Mucosa of descending colon (tissue), 3 donors: ENCODE measurements at places on chromosomes 4 and X. TPM values are rescaled to one million over a fixed set of nuclear protein-coding genes. Genes with fewer than 3 reads are reported as not detected.

DNA sequence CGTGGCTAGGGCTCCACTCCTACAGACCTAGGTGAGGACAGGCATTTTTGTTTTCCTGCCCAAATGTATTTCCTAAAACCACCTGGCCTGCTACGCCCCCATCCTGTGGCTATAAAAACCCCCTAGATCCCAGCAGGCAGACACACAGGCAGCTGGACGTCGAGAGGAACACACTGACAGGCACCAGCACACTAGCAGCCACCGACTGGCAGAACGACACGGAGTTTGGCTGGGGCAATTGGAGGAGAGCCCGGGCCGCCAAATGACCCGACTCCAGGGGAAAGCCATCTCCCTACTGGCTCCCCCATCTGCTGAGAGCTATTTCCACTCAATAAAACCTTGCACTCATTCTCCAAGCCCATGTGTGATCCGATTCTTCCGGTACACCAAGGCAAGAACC lies 516.0 kb downstream of the FSTL5 start:
- DNase-seq: no peak

CLOCK gene
- total RNA-seq: 17.4 TPM

ZNF630 gene
- 6.4 TPM for total RNA-seq

- no peak for DNase-seq
Observed at GRCh38 chr4:33073811-33074210, 2353.6 kb downstream of the PCDH7 start.

GRCh38 chr4:57550198-57550597 lies 440.0 kb upstream of the IGFBP7 start:
- no peak for DNase-seq

- DNase-seq: no peak
Observed at GRCh38 chr4:1179089-1179441, 6.7 kb upstream of the SPON2 start.

ADGRL3 gene
- 4.3 TPM for total RNA-seq

SOX3 gene
- not detected for total RNA-seq

DNA sequence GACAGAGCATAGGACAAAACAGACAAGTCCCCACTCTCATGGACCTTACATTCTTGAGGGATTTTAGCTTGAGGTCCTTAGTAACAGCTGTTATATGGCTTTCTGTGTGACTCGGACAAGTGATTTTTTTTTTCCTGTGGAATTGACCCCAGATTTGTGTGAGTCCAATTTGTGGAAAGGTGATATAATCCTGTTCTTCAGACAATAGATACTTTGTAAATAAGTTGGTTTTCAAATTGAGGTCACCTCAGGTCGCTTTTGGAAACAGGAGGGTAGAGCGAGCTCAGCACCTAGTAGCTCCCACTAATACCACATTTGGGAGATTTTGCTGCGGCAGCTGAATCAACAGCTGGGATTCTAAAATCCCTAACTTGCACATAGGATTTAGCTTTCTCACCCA lies 1008.8 kb downstream of the ADGRL3 start:
- DNase-seq: no peak

PDE6B gene
- 1.2 TPM for total RNA-seq

DNA sequence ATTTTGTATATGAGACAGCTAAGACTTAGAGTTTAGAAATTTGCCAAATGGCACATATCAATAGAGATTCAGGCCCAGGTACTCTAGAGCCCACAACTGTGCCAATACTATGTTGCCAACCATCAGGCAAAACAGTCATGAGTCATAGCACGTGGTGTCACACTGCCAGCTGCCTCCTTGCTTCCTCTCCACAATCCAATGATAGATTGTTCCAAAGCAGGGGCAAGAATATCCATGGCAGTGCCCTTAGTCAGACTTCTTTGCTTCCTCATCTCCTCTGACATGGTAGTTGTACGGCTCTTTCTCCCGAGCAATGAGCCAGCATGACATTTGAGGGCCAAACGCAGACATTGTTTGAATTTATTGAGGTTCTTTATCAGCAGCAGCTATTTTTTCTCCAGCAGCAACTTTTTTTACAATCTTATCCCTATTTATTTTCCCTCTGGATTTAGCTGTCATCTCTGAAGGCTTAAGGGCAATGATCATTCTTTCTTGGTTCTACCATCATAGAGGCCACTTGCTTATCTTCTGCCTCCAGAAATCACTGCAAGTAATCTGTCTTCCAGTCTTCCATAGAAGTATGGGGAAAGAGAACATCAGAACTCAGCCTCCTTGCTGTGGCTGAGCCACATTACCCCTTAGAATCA lies 169.7 kb downstream of the COL4A6 start:
- DNase-seq: no peak

CENPVL3 gene
- total RNA-seq: not detected

DNA sequence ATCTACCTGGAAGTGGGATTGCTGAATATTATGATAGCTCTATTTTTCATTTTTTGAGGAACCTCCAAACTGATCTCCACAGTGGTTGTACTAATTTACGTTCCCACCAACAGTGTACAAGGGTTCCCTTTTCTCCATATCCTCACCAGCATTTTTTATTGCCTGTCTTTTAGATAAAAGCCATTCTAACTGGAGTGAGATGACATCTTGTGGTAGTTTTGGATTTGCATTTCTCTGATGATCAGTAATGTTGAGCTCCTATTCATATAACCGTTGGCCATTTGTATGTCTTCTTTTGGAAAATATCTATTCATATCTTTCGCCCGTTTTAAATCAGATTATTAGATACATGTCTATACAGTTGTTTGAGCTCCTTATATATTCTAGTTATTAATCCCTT lies 101.8 kb downstream of the RASGEF1B start:
- no peak for DNase-seq

CXorf49 gene
- not detected for total RNA-seq

DNA sequence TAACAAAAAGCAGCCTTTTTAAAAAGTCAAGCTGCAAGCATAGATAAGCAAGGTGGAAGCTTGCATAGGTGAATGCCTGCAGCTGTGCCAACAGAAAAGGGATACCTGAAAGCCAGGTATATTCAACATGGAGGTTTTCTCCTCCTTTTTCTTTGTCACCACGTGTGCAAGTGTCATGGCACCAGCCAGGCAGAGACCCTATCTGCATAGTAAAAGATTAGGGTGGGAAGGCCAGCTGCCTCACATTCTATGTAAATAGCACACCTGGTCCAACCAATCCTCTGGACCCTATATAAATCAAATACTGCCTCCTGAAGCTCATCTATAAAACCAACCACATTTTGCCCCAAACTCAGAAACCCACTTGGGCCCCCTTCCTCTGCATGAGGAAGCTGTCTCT lies 28.0 kb upstream of the PLK4 start:
- DNase-seq: no peak

AKAP4 gene
- total RNA-seq: not detected
